Right atrium auricular region (tissue), 2 donors: ENCODE measurements at places on chromosomes 7 and 10.

GRCh38 chr10:124670849-124671248 lies 73.3 kb downstream of the FAM53B start:
- no peaks in the 10 kb centered on the region for H3K4me1 ChIP-seq
- DNase-seq, result no peak
- H3K27me3 ChIP-seq, result no peaks in the 10 kb centered on the region

GRCh38 chr7:7808156-7808555 lies 89.7 kb upstream of the RPA3 start:
- no peaks in the 10 kb centered on the region for H3K4me1 ChIP-seq
- no peak overlapping the region for H3K27ac ChIP-seq
- no peaks in the 10 kb centered on the region for H3K27me3 ChIP-seq
- no peak for DNase-seq
- no peaks in the 10 kb centered on the region for H3K36me3 ChIP-seq

DNA sequence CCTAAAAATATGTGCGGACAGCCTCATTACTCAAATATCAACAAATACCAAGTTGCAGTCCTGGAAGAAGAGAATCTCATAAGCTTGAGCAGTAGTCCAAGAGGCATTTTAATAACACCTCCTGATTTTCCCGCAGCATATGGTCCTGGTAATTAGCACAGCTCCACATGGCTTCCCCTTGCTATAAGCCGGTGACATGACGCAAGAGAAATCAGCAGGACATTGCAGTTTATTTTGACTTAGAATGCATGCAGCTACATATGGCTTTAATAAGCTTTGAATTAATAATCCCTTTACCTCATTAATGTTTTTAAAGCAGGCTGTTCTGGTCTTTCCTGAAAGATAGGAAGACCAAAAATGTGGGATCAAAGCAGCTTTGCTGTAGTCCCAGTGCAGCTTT lies 137.6 kb downstream of the RAMP3 start:
- DNase-seq, result no peak
- H3K27ac ChIP-seq, result no peak overlapping the region
- H3K27me3 ChIP-seq, result no peaks in the 10 kb centered on the region

DNA sequence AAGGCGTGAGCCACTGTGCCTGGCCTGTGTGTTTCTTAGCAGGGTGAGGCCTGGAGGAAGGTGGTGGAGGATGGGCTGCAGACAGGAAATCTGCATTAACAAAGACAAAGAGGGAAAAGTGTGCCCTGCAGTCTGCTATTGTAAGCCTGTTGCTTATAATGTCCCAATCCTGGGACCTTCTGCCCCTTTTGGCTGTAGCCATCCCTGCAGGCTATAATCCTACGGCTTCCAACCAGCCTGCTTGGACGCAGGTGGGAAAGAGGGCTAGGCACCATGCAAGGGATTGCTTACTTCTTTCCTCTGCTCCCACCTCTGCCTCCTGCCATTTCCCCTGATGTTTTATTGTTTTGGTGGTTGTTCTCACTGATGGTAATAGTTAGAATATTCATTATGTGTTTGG lies 434.3 kb downstream of the PLXNA4 start:
- H3K4me1 ChIP-seq, result no peaks in the 10 kb centered on the region
- no peaks in the 10 kb centered on the region for H3K27me3 ChIP-seq
- H3K4me3 ChIP-seq, result no peak overlapping the region
- DNase-seq, result no peak

DNA sequence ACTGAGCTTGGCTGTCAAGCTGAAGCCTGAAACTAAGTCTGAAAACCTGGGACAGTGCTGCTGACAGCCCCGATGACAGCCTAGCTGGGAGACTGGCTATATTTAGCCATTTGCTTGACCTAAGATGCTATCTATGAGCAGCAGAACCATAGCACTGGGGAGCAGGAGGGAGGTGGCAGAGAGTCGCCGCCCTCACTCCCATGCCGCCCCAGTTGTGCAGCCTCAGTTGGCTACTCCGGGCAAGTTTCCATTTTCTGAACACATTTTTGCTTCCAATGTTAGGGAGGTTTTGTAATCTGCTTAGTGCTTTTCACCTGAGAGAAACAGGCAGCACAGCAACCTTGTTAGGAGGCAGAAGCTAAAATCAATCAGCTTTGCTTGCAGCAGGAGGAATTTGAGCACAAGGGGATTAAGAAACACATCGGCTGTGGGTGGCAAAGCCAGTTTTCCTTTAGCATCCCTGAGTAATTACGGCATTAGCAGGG lies 20.4 kb upstream of the C10orf71 start:
- no peaks in the 10 kb centered on the region for H3K4me1 ChIP-seq
- peak overlapping the region; percentile 75 for H3K27ac ChIP-seq
- H3K4me3 ChIP-seq, result no peak overlapping the region

GRCh38 chr10:12561720-12562119 lies 212.4 kb downstream of the CAMK1D start:
- no peak overlapping the region for H3K4me3 ChIP-seq
- H3K4me1 ChIP-seq, result no peaks in the 10 kb centered on the region
- H3K27me3 ChIP-seq, result no peaks in the 10 kb centered on the region
- H3K27ac ChIP-seq, result no peak overlapping the region
- no peaks in the 10 kb centered on the region for H3K36me3 ChIP-seq

- H3K36me3 ChIP-seq, result no peaks in the 10 kb centered on the region
- no peaks in the 10 kb centered on the region for H3K27me3 ChIP-seq
These were observed at the start of gene CPN1 for GRCh38 chr10:100081075-100082001. Gene CPN1 (minus strand): TSS chr10:100081869. CDS start chr10:100081625, 244 bp downstream.

GRCh38 chr7:77454802-77455201 lies 38.7 kb upstream of the GSAP start:
- no peaks in the 10 kb centered on the region for H3K36me3 ChIP-seq
- H3K27ac ChIP-seq, result no peak overlapping the region
- no peak overlapping the region for H3K4me3 ChIP-seq
- DNase-seq, result no peak
- peaks cover 19% of the 10 kb centered on the region for H3K4me1 ChIP-seq

DNA sequence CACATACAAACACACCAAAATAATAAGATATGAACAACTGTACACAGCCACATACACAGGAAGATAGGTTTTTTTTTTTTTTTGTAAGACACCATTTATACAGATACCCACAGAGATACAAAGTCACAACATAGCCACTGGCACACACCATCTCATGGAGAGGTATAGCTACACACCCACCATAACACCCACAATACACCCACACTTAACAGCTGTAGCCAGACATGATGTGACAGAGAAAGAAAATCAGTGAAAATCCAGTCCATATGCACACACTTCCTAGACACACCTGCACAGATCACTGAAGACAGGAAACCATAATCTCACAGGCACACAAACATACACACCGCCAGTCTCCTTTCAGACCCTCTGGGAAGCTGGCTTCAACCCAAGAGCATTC lies 62.4 kb upstream of the PAX2 start:
- no peaks in the 10 kb centered on the region for H3K4me1 ChIP-seq
- no peak overlapping the region for H3K27ac ChIP-seq
- peaks cover 28% of the 10 kb centered on the region for H3K27me3 ChIP-seq
